ENCODE measurements at places on chromosomes 12 and 14.

GRCh38 chr14:105415481-105416428 is 3.9 kb upstream of the MTA1 start:
- DNase-seq, result no peak

- no peak for DNase-seq
Measured at GRCh38 chr14:35766700-35767082, 42.4 kb downstream of the RALGAPA1 start.

- no peak for DNase-seq
Measured at GRCh38 chr12:21337453-21337852, 2.7 kb upstream of the SLCO1A2 start.

DNA sequence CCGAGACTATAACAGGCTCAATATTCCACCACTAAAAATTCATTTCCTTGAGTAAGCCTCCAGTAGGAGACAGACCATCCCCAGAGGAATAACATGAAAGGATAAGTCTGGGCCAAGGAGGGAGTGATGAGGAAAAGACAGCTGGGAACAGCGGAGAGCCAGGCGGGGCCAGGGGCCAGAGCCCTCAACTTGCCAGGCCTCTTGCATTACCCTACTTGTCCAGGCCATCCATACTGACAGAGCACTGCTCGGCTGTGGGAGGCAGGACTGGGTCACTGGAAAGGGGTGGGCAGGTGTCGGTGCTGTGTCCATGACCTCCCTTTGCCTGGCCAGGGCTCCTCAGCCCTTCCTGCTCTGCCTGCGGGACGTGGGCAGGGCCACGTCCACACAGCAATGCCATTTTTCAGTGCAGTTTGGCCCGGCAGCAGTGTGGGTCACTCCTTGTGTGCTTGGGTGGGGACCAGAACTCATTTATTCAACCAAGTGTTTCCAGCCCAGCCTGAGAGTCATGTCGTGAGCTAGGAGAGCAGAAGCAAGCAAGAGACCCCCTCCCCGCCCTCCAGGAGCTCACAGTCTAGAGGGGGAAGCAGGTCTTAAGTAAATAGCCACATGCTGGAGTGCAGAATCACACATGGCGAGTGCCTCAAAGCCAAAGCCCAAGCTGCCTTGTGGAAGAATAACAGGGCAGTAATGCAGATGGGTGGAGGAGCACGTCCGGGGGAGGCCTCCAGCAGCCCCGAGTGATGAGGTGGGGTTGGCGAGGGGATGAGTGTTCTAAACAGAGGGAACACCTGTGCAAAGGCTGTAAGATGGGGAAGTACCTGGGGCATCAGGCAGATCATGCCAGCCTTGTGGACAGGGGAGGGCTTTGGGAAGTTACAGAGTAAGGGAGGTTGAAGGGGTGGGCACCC is 8.9 kb upstream of the FAIM2 start:
- DNase-seq, result no peak

DNA sequence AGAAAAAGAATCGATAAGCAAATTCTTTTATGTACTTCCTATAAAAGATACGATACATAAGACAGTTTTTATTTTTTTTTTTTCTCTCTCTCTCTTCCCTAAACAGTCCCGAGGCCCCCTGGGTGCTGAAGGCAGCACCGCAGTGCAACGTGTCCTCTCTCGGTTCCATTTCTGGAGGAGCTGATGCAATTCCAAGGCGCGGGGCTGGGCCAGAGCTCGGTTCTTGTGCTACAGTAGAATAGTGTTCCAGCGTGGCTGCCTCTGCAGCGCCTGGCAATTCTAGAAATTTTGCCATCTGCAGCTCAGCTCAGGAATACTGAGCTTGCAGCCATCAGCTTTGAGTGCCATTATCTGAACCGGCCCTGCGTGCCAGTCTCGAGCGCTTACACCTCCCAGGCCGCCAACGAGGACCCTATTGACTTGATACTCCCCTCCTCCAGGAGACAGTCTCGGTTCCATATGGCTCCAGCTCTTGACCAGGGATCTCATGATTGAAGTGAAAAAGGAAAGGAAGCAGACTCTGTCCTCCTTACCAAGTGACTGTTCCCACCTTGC is 630 bp downstream of the ALDH1L2 start:
- DNase-seq, result peak; percentile 74

DNA sequence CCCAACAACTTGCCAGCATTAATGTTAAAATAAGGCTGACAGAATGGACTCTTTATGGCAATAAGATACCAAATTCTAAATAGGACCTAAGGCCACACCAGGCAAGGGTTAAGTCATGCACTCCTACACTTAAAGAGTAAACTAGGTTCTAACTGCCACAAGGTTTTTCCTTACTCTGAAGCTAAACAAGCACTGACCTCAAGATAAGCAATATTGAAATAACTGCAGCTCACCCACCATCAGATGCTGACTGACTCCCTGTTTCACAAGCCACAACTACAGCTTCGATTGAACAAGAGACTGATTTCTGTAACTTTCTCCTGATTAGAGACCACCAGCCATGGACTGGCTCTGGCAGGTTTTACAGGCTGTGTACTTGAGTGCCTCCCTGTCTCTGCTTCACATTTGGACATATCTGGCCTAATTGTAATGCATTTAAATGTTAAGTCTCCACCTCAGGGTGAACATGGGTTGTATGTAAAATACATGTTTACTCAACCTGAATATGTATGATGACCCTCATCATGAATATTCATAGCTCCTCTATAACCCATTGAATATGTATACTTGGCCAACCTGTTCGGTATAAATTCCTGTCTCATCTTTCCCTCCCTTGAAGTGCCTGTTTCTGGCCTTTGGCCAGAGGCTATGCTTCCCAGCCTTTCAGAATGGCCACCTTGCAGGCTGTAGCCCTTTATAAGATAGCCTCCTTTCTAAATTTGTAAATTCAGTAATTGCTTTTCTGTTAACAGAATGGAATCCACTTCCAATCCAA is 70.5 kb upstream of the DAAM1 start:
- no peak for DNase-seq

GRCh38 chr14:50937325-50937724 is 7.0 kb downstream of the PYGL start:
- DNase-seq, result no peak
